ENCODE measurements at places on chromosomes 12 and 14.

DNA sequence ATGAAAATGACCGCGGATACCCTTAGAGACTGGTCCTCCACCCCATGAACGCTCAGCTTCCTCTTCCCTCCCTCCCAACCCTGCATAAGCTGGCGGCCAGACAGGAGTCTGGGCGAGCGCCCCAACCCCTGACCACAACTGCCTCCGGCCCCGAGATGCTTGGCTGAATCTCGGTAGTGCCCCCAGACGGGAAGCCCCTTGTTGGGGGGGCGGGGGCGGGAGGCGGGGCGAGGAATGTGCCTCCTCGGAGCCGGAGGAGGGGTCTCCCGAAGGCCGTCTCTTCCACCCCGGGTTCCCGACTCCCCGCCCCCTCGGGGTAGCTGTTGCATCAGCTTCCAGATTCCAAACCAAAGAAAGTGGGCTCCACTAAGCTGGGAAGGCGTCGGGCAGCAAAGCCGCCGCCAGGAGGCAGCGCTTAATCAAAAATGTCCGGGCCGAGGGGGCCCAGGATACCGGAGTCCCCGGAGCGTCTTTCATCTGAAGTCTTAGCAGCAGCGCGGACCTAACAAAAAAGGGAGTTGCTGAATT lies 7.1 kb upstream of the MRPL52 start:
- DNase-seq: peak; percentile 53

- no peak for DNase-seq
Observed at GRCh38 chr14:39731912-39732311, 299.7 kb upstream of the FBXO33 start.

DNA sequence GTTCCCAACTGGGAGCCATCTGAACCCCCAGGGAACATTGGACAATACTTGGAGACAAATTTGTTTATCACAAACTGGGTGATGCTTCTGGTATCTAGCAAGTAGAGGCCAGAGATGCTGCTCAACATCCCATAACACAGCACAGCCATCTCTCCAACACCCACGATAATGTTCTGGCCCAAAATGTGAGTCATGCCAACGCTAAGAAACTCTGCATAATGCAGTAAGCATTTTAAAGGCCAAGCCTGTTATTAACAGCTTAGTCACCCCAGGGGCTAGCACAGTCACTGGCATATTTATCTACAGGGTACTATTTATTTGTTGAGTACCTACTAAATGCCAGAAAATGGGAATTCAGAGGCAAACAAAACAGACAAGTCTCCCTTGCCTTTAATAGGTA lies 873.1 kb upstream of the TMEM132C start:
- DNase-seq: peak; percentile 74

- no peak for DNase-seq
Observed at GRCh38 chr14:71773898-71774481, 158.2 kb upstream of the RGS6 start.

GRCh38 chr14:34257505-34257904 lies 204.5 kb downstream of the SPTSSA start:
- DNase-seq: no peak

- peak; percentile 73 for DNase-seq
Observed at GRCh38 chr14:21308479-21309237, 28.8 kb downstream of the RPGRIP1 start.

GRCh38 chr14:48914921-48915320 lies 671.3 kb downstream of the RPS29 start:
- DNase-seq: no peak

DNA sequence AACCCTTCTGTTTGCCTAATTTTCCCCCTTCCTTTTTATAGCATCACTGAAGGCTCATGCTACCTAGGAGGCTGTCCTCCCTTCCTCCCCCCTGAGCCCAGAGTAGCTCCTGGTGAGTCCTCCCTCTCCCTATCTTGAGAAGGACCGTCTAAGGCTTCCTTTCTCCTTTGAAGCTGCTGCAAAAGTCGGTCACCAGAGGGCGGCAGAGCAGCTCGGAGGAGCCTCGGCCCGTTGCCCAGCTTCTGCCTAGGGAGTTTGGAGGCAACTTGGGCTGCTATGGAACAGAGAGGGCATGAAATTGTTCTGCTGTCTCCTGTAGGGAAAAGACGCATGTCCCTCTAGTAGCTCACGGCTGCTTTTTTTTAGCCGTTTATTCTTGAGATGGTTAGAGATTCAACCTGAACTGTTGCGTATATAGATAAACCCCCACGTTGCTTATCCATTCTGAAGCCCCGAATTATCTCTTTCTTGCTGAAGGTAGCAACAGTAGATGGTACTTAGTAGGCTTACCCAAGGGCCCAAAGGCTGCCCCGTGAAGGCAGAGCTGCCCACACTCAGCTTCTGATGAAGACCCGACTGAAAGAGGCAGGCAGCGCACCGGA lies 5.7 kb downstream of the WNT5B start:
- DNase-seq: no peak

- DNase-seq: no peak
Observed at GRCh38 chr12:10094646-10095395, 4.0 kb downstream of the CLEC1A start.

DNA sequence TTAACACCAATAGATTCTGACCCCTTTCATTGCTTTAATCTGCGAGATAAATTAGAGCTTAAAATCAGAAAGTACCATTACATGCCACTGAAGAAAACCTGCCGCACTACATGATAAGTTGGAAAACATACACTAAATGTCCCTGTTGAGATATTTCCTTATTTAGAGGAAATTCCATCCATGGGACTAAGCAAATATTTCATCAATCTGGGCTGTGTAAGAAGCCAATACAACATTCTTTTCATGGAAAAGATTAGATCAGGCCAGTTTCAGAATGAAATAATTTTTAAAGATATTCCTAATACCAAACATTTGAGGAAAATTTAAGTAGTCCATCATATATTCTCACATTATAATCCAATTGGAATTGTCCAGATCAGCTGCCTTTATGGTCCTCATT lies 112.8 kb downstream of the LLPH start:
- no peak for DNase-seq

DNA sequence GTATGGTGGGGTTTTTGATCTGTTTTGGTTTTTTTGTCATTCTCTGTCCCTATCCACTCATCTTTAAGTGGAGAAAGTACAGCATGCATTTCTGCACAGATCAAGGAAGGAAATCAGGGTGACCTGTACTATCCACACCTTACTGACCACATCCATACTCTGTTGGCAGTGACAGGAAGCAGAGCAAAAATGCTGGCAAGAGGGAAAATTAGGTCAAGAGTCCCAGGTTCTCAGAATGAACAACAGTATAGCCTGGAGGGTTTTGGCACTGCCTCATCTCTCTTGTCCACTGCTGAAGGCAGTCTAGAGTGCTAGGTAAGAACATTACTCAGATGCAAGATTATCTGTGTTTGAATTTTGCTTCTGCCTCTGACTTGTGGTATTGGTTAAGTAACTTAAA lies 70.7 kb downstream of the TAOK3 start:
- no peak for DNase-seq

GRCh38 chr12:116010467-116010866 lies 267.0 kb downstream of the MED13L start:
- DNase-seq: no peak

- no peak for DNase-seq
Observed at GRCh38 chr12:19614601-19615383, 175.5 kb downstream of the AEBP2 start.

DNA sequence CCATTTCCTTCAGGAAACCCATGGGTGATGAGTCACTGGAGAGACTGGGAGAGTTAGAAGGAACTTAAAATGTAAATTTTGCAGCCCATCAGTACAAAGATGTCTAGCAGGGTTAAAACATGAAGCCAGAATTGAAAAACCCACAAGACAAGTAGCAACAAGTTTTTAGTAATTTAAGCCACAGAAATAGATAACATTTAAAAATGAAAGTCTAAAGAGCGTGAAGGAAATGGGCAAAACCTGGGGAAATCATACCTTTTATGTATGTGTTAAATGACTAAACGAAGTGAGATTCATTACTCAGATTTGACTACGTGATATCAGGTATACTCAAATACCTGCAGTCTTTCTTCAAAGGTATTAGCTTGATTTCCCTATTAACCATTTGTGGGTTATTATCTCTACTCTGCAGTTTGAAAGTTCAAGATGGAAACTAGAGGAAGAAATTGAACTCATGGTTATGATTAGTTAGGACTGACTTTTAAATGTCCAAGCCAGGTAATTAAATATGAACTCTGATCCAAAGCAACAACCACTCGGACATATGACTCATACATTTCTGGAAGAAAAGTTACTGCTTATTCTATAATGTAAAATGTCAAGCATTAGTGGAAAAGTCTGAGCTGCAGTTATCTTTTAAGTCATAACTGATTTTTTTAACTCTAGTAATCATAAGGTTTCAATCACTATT lies 84.1 kb downstream of the ITPR2 start:
- peak; percentile 44 for DNase-seq

DNA sequence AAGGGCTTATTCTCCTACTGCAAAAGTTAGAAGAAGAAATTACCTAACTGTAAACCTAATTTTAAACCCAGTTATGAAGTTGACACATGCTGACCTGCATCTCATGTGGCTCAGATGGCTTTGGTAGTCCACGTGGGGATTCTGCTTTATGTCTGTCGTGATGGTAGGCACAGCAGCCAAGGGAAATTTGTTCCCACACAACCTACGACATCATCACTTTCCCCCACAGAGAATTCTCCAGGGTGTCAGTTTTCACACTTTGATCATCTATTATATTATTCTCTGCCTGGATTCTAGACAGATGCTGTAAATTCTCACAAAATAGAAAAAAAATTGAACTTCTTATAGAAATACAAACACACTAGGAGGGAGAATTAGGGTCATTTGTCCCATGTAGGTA lies 70.6 kb downstream of the PTHLH start:
- no peak for DNase-seq

DNA sequence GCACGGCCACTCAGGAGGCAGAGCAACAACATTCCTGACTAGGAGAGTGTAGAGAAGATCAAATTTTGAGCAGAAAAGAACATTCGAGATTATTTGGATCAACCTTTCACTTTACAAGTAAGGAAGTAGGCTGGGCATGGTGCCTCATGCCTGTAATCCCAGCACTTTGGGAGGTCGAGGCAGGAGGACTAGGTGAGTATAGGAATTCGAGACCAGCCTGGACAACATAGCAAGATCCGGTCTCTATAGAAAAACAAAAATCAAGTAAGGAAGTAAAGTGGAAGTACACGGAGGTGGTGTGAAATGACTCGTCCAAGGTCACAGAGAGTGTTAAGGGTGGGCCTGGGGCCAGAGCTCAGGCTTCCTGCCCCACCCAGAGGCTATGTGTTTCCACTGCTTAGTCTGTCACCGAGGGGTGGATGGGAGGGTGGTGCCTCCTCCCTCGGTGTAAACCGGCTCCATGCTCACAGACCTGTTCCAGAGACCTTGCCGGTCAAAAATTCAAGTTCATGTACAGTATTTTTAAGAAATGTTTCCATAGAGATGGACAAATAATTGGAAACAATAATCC lies 51.9 kb downstream of the MAP1LC3B2 start:
- DNase-seq: no peak
